ENCODE measurements at places on chromosomes 12 and 14. TPM values are rescaled to one million over a fixed set of nuclear protein-coding genes. Genes with fewer than 3 reads are reported as not detected.
A peak's percentile ranks its signal among the peaks of the same experiment; 100 is the strongest.

GRCh38 chr12:26431211-26431610 is 235.8 kb downstream of the SSPN start:
- DNase-seq: no peak

DNA sequence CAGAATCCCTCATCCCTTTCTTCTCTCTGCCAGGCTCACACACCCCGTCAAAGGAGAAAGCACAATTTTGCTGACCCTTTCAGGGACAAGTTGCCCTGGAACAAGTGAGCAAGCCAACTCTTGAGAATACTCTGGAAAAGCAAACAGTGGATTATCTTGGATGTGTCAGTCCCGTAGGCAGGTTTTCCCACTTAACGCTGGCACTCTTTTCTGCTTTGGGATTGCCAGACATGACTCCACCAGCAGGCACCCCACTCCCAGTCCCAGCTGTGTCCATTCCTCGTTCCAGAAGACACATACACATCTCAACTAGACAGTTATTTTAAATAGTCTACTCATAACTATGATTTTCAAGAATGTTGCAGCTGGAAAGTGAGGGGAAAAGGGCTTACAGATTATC is 145.5 kb upstream of the CDKN3 start:
- DNase-seq: peak; percentile 59

- DNase-seq: no peak
Observed at GRCh38 chr14:83096092-83096491, 1562.4 kb upstream of the SEL1L start.

- peak; percentile 98 for DNase-seq
Observed at GRCh38 chr12:69405566-69405865, 46.0 kb downstream of the YEATS4 start.

DNA sequence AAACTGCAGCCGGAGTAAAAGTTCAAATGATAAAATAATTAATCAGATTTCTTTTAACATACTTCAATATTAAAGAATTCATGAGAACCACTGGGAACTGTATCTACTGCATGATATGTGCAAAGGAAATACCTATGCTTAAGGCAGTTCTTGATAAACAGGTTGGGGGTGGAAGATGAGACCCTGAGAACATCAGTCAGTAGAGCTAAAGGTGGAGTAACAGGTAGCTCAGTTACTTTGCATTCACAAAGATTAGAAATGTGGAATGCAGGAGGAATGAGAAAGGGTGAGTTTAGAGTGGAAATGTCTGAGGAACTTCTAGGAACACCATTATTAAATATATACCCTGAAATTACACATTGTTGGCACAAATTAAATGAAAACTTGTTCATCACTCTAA is 78.6 kb downstream of the COX16 start:
- no peak for DNase-seq

- no peak for DNase-seq
Observed at GRCh38 chr12:132354211-132354981, 25.0 kb upstream of the GALNT9 start.

- no peak for DNase-seq
Observed at GRCh38 chr12:8048906-8049305, 16.4 kb downstream of the FOXJ2 start.

- no peak for DNase-seq
Observed at GRCh38 chr14:50339178-50339804, 27.2 kb downstream of the DMAC2L start.

- DNase-seq: peak; percentile 39
Observed at GRCh38 chr14:78933948-78934524, 763.9 kb downstream of the NRXN3 start.

DNA sequence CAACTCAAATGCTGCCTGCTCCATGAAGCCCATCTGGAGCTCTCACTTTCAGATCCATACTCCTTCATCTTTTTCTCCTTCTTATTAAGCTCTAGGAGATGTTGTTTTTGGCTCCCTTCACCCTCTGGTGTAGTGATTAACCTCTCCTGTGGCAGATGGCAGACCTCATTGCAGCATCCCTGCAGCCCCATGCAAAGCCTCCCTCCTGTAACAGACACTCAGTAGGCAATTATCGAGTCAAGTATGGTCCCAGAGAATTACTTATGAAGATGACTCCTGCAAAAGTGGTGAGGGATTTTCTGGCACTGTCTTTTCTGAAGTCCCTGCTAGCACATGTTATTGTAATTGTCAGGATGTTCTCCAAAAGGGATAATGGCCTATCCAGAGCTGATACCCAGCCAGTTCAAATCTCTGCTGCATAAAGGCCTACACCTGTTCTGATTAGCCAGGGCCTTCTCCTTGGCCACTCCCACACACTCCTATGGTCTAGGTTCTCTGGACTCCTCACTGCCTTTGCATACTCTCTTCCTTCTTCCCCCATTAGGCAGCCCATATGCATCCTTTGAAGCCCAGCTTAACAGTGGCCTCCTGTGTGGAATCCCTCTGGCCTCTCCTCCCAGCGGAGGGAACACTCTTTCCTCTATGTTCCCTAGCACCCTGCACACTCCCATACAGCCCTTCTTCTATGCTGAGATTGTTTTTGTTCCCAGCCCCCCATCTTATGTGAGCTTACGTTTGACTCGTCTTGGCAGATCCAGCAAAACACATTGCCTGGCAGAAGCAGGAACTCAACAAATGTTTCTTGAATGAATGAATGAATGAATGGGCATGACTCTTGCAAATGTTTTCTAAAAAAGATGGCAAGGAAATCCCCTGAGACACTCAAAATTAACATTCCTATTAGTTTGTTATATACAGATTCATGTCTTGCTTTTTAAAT is 43.9 kb upstream of the MDM1 start:
- no peak for DNase-seq

DNA sequence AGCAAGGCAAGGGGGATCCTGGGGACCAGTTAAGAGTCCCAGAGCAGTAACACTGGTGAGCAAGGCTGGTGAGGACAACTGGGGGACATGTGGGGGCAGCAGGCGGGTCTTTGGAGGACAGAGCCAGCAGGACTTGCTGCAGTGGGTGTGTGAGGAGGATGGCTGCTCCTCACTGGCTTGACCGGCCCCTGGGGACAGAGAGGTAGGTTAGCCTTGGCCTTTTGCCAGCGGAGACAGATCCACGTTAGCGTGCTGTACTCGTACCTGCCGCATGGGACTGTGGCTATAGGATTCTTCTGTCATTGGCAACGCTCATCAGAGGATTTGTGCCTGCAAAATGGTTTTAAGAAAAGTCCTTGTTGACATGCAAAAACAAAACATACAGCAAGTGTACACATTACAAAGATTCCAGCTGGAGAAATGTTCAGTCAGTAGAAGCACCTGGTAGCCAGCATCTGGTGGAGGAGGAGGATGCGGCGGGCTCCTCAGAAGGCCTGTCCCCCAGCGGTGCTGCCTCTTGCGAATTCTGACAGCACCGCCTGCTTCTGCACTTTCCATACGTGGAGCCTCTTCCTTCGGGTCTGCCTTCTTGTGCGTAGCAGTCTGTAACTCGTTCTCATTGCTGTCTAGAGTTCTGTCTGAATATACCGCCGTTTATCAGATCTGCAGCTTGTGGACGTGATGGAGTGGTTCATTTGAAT is 91.3 kb downstream of the EP400 start:
- DNase-seq: no peak

- no peak for DNase-seq
Observed at GRCh38 chr12:98232753-98233390, 282.5 kb upstream of the TMPO start.

- DNase-seq: no peak
Observed at GRCh38 chr12:94122591-94122990, 25.8 kb upstream of the PLXNC1 start.

GRCh38 chr12:112319395-112319794 is 62.8 kb downstream of the HECTD4 start:
- DNase-seq: no peak

- no peak for DNase-seq
Observed at GRCh38 chr12:77837876-77838291, 7.2 kb downstream of the NAV3 start.

The EML5 gene
- total RNA-seq: not detected

The TOMM20L gene
- total RNA-seq: not detected

The RNASE3 gene
- not detected for total RNA-seq

The AMN gene
- total RNA-seq: 4.2 TPM

The GPR65 gene
- total RNA-seq: not detected

The KRT3 gene
- 0.13 TPM for total RNA-seq

The HOXC12 gene
- total RNA-seq: not detected

The RIPK3 gene
- total RNA-seq: 4.7 TPM

Data from bronchial epithelial cell (primary cell).